ENCODE measurements at places on chromosomes 7 and 10. TPM values are rescaled to one million over a fixed set of nuclear protein-coding genes. Genes with fewer than 3 reads are reported as not detected.

GRCh38 chr10:125768219-125768855 is 7.3 kb downstream of the MMP21 start:
- no peak for DNase-seq

DNA sequence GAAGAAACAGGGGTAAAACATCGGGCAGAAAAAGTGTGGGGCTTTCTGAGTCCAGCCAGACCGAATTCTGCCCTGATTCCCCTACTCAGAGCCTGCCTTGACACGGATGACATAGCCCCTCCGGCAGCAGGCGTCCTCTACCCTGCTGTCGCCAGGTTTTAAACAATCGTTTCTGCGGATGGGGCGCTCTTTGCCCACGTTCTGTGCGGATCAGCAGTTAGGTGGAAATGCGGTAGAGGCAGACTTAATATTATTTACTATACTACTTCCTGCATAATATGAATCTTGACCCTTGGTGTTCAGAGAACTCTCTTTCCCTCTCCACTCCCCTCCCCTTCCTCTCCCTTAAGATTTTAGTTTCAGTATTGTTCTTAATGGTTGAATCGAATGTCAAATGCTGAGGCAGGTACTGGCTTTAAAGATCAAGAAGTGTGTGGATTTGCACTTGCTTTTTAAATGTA is 2.4 kb downstream of the GATA3 start:
- DNase-seq = no peak

GRCh38 chr10:106582291-106582690 is 582.2 kb downstream of the SORCS1 start:
- DNase-seq = no peak

DNA sequence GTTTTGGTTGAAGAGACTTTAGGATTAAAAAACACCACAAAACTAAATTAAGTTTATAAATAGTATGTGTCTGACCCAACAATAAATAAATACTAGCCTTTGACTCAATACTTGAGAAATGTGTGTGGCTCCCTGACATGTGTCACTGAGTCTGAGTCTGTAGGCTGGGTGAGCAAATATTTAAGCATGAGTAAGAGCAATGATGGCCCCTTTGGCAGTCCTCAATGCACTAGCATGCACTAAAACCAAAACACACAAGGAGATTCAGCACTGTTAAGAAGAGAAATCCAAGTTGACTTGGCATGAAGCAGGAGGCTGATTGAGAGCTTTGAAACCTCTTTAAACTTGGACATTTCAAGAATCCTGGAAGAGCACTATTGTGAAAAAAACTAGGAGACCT is 37.1 kb downstream of the CCDC71L start:
- no peak for DNase-seq

DNA sequence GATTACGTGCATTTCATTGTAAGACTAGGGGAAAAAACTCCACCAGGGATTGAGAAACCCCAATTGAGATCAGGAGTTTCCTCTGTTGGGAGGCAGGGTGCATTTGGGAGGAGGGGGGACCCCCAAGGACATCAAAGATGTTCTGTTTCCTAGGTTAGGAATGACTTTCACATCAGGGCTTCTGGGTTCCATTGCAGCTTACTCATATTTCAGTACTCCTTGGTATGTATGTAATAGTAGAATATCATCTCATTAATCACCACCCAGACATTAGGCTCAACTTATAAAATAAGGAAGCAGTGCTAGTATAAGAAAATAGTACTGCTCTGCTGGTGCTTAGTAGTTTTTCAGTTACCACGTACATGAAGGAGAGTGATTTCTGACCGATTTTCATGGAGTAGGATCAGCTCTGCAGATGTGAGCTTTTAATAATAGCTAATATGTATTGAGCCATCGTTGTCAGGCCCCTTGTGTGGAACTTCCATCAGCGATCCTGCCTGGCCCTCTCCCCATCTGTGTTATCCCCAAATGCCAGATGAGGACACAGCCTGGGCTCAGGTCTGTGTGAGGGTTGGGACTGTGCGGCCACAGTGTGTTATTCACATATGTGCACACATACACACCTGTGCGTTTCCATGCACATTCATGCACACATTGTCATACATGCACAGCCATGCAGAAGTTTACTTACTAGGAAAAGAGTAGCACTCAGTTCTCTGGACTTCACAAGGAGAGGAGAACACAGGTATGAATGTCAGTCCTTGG is 23.5 kb downstream of the UPP1 start:
- no peak for DNase-seq

- no peak for DNase-seq
These were observed 260.3 kb upstream of the TCERG1L start for GRCh38 chr10:131571865-131572264.

GRCh38 chr10:132520177-132520811 is 17.3 kb upstream of the INPP5A start:
- DNase-seq = no peak

Gene INA
- total RNA-seq = 0.52 TPM

Gene LRRC18
- not detected for total RNA-seq

Gene LIPM
- total RNA-seq = not detected

Gene CEP55
- 64.5 TPM for total RNA-seq

All from Caco-2 (cell line).